ENCODE measurements at places on chromosomes 1 and 21.

DNA sequence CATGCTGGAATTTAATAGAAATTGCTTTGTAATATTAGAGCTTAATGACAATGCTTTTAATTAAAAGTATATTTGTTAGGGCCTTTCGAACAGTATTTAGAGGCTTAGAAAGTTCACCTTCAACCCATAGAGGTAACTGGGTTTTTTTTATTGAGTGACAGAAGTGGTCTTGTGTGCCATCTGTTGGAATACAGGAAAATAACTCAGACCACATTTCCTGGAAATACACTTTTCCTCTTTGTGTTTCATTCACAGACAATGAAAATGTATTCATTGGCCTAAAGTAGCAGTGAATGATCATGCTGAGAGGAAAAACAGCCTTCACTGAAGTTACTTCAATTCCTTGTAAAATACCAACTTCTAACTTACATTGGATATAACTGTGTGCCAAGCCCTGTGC is 83.6 kb upstream of the L1TD1 start:
- DNase-seq: no peak

- no peak for DNase-seq
Observed at GRCh38 chr21:16309250-16309971, 579.6 kb downstream of the USP25 start.

DNA sequence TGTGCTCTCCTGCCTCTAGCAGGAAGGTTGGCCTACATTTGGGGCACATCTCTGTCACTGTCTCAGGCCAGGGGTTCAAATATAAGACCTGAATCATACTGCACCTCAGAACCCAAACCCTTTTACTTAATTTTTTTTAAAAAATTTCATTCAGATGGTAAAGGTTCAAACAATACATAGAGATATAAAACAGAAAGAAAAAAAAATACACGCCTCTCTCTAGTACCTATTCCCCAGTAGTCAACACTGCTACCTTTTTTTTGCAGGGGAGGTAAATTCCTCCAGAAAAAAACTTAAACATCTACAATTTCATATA is 32.9 kb downstream of the MAPKAPK2 start:
- DNase-seq: no peak

GRCh38 chr1:226526801-226527595 is 21.6 kb upstream of the STUM start:
- no peak for DNase-seq

- no peak for DNase-seq
Observed at GRCh38 chr1:210641582-210641981, 312.9 kb downstream of the HHAT start.

- DNase-seq: no peak
Observed at GRCh38 chr1:153260585-153261280, 1.2 kb downstream of the LORICRIN start.

GRCh38 chr1:1069056-1069710 is 4.9 kb downstream of the RNF223 start:
- peak; percentile 85 for DNase-seq

- DNase-seq: peak; percentile 28
Observed at GRCh38 chr1:221663321-221663720, 78.6 kb downstream of the DUSP10 start.

GRCh38 chr21:40638466-40639251 is 208.3 kb downstream of the DSCAM start:
- DNase-seq: no peak

DNA sequence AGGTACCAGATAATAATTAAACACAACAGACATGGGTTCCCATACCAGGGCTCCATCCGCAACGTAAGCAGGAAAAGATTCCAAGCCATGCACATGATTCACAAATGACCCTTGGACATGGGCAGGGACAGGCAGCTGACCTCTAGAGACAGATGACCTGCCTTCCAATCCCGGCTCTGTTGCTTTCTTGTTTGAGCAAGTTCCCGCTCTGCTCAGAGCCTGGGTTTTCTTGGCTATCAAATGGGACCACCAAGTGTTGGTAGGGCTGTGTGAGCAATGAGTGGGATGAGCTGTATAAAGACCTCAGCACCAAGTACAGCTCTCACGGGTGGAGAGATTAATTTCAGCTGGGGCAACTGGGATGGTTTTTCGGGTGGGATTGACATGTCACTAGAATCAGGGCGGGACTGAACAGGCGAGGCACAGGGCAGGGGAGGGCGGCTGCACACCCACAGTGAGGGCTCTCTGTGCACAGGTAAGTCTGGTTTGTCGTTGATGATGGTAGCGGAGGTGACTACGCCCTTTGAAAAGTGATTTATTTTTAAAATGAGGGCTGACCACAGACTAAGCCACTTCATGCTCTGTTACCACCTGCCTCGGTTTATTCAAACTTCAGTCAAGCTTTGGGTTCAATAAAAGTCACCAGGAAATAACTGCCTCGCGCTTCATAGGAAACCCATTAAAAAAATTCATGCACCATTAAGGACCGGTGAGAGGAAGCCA is 57.5 kb upstream of the IFFO2 start:
- no peak for DNase-seq

DNA sequence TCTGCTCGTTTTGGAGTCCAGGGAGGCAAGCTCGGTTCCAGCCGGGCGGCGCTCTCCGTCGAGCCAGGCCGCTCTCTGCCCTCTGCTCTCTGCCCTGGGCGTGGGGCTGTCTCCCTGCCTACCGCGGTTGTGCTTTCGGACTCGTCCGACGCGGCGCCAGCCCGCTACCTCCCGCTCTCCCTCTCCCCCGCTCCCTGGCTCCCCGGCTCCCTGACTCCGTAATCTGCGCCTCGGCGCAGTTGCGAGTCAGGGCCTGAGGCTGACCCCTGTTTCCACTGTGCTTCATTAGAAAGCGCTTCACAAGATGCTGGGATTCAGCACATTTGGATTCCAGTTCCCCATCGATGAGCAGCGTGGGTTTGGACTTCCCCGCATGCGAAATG is 2.2 kb downstream of the SOX13 start:
- no peak for DNase-seq

DNA sequence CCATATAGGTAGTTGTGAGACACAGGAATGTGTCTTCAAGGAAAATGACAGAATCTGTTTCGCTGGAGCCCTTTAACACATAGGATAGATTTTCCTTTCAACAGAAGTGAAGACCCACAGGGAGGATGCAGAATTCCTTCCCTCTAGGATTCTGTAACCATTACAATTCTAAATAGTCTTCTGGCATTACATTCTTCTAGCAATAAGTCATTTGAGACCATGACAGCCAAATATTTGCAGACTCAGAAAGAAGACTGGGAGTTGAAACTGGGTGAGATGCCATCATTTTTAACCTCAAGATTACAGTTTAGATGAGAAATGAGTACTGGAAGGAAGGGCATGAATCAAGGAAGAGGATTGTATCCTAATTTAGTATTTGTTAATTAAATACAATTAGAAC is 61.6 kb downstream of the ZBTB18 start:
- no peak for DNase-seq

- DNase-seq: no peak
Observed at GRCh38 chr21:16302851-16303282, 573.1 kb downstream of the USP25 start.

DNA sequence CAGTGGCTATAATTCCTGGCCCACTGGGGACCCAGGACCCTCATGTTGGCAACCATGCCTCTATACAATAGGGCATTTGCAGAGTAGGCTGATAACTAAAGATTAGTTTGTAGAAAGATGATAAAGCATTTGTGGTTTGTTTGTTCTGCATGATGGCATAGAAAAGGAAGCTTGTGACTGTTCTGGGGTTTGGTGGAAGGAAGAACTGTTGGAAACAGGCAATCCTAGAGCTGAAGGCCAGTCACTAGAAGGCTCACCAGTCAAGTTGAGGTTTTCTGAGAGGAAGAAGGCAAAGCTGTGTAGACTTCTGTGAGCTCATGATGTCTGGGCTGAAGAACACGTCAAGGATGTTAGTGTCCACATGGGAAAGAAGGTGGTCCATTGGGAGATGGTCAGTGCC is 140.3 kb upstream of the VANGL1 start:
- no peak for DNase-seq

DNA sequence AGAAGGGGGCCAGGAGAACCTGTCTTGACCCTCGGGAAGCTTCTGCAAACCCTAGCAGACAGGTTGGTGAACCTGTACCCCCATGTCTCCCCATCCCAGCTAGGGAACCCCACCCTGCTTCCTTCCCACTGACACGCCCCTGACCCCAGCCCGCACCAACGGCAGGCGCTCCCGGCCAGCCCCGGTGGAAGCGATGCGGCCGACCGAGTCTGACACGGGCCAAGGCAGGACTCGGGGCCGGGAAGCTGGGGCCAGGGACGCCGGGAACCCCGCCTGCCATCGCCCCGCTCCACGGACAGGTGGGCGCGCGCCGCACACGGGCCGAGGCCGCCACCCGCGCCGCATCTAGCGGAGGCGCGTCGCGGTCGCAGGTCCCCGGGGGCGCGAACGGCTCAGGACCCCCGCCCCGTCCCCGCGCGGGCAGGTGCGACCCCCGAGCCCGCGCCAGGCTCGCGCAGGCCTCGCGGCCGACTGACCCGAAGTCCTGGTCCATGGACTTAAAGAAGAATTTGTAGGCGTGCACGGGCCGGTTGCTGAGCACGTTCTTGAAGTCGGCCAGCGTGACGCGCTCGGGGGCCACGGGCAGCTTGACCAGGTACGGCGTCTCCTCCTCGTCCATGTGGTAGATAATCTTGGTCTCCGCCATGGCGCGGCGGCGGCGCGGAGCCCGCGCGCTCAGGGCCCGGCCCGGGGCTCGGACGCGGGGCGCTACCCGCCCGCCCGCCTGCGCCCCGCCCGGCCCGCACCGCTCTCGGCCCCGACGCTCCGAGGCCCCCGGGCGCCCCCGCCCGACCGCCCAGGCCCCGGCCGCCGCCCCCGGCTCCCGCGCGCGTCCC is 580 bp downstream of the DVL1 start:
- DNase-seq: no peak

DNA sequence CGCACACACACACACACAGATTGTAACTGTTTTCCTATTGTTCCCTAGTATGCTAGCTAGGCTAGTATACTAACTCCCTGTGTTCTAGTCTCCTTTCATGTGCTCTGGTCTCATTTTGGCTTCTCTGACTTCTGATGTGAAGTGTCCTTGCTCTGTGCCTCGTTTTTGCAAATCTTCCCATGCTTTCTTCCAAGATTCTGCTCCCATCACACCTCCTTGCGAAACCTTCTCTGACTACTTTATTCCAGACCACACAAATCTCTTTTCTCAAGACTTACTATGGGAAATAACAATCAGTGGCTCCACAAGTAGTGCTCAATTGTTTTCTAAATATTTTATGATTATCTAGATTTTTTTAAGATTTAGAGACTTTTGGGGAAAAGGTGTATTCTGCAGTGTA is 10.3 kb downstream of the PRRX1 start:
- no peak for DNase-seq

DNA sequence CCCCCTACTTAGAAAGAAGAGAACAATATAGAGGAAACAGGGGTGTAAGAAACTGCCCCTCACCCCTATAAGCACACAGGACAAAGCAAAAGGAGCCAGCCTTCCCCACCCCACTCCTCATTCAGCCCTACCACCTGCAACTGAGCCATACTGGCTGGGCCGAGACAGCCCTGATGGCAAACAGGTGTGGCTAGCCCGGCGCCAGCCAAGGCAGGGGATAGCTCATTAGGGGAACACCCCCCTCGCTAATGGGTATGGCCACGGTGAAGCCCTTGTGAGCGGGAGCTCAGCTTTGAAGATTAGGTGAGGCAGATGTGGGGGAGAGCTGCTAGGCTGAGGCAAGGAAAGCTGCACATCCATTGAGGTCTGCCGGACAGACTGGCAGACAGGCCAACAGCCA is 65.5 kb downstream of the ERI3 start:
- no peak for DNase-seq

DNA sequence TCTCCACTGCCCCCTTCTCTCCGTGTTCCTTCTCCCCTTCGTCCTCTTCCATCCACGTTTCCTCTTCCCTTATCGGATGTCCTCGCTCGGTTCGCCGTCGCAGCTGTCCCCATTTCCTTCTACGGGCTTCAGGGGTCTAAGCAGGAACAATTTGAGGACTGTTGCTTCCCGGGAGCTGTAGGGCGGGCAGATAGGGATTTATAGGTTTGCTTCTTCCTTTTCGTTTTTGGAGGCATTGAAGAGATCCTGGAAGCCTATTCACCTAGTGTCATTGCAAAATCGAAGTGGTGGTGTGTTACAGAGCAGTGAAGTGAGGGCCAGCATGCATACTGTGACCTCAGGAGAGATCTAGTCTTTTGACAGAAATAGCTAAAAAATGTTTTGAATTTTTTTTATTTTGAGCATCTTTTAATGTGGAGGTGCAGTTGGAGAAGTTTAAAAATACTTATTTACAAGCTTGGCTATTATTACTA is 897 bp downstream of the ZYG11B start:
- peak; percentile 6 for DNase-seq

DNA sequence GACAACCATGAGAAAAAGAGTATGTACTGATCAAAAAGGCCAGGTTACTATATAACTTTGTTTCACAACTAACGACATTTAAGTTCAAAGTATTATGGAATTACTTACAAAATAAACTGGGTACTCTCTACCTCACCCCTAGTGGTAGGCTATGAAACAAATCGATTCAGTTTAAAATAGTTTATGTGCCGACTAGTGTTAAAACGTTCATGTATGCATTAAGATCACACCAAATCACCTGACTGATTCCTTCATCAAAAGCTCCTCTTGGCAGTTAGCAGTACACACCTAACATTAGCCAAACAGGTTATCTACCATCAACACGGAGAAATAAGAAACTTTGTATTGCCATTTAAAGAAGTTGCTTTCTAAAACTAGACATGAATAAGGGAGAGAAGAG is 137.1 kb downstream of the AKT3 start:
- DNase-seq: no peak

GRCh38 chr1:7551442-7551841 is 219.7 kb upstream of the VAMP3 start:
- DNase-seq: no peak

- DNase-seq: no peak
Observed at GRCh38 chr1:6300342-6301048, 39.6 kb upstream of the GPR153 start.

GRCh38 chr1:217542136-217542777 is 88.6 kb downstream of the GPATCH2 start:
- no peak for DNase-seq

DNA sequence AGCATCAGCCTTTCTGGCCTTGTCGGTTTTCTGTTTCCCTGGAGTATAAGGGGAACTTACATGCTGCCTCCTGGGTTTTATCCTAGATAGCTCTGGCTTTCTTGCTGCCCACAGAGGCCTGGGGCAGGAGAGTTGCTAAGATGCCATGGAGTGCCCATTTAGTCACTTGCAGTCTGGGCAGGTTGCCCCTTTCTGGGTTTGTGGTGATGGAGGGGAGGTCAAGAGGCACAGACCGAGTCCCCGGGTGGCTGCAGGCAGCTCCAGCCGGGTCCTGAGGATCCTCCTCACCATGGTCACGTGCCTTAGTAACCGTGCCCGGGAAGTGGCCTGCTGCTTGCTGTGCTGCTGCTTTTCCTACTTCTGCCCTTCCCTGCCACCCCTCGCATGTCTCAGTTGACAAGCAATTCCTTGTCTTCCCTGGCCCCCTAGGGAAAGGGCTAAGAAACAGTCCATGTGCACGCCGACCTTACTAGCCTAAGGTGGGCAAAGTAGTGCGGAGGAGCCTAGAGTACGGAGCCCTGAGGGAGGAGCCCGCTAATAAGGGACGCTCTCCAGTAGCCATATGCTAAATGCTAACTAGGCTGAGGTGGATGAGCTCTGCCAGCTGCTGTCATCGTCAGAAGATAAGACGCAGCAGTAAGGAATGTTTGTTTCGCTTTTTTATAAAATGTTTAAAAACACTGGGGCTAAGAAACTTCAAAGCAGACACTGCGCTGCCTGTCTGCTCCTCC is 34.8 kb downstream of the CLCA1 start:
- no peak for DNase-seq

Data from COLO829 (cell line).